Stimulated activated CD8-positive, alpha-beta memory T cell treated with anti-CD3 and anti-CD28 coated beads, Interleukin-2, amount 100 ng/mL, for 1 hour (primary cell): ENCODE measurements at places on chromosomes 2 and 18.

- DNase-seq = no peak
Observed at GRCh38 chr2:47568164-47568850, 165.4 kb downstream of the MSH2 start.

DNA sequence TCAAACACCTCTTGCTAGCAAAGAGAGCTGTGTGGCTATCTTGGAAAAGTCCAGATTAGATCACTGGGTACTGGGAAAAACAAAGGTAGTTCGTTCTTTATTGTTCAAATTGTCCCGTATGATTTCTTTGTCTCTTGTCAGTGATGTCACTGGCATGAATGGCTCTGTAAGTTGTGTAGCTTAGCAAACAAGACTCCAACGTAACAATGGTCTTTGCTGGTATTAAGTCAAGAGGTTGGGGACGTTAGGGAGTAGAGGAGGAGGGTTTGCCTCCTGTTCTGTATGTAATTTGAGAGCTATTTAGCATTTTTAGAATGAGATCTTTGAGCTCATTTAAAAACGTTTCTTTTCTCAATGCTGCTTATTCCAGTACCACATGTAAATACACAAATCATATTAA, 216.5 kb upstream of the SP5 start:
- DNase-seq = no peak

DNA sequence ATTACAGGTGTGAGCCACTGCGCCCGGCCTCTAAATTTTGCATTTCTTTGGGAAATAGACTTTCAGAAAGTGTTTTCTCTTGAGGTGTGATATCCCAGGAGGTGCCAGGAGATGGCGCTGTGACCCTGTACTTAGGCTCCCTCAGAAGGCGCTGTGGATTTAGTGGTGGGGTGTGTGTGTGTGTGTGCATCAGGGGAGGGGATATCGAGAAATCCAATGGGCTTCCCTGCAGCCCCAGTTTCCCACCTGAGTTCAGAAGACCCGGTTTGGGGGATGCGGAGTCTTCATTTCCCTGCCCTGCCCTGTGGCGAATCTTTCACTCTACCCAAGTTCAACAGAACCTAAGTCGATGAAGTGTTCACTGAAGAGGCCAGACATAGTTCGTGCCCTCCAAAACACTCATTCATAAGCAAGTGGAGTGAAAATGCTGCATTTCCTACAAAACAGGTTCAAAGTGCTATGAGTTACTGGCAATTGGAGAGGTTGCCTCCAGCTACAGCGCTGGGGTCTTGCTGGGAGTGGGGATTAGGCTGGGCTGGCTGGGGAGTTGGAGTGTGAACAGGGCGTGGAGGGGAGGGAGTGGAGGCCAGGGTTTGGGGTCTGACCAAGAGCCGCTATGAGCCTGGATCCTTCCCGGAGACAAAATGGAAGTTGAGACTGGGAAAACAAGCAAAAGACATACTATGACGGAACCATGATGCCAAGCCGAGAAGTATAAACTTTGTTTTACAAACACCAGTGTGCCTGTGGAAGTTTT, 6.5 kb upstream of the WNT6 start:
- DNase-seq = peak; percentile 43

DNA sequence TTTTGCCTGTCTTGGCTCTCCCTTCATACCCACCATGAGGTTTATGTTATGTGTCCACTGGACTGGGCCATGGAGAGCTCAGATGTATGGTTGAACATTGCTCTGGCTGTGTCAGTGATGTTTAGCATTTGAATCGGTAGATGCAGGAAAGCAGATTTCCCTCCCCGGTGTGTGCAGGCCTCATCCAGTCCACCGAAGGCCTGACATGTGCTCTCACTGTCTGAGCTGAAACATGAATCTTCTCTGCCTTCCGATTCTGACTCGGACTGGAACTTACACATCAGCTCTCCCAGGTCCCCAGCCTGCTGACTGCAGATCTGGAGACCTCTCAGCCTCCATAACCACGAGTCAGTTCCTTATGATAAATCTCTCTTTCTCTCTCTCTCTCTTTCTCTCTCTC, 72.4 kb upstream of the SLC66A3 start:
- no peak for DNase-seq

DNA sequence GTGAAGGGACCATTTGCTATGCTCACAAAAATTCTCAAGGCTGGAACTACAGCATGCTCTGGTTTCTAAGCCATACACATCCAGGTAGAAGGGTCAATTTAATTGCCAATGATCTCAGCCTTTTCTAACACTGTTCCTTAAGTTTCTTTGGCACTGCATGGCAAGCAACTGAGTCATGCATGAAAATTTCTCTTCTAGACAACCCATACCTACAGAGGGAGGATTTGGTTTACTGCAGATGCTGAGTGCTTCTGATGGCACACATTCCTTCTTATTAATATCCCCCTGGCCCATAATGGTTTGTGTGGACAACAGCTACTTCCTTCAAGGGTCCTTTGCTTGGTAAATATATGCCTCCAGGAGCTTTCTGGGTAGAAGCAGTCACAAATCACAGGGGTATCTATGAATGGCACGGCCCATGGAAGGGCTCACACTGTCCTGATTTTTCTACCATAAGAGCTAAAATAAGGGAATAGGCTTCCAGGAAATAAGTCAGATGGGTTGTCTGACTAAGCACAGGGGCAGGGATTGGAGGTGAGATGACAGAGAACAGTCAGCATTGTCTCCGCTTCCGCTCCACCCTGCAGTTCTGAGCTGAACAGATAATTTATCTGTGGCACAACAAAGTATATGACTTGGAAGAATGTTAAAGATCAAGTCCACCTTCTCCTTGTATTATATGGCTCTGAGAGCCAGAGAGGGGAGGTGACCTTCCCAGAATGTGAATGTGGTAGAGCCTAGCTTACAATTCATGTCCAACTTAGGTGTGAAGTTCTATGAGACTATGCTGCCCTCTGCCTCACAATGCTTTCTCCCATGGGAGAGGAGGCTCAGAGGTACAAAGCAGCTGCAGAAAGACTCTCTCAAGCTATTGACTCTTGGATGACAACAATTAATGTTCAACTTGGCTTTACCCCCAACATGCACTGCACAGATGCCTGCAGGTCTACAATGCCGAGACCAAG, 199.2 kb upstream of the TNP1 start:
- no peak for DNase-seq

DNA sequence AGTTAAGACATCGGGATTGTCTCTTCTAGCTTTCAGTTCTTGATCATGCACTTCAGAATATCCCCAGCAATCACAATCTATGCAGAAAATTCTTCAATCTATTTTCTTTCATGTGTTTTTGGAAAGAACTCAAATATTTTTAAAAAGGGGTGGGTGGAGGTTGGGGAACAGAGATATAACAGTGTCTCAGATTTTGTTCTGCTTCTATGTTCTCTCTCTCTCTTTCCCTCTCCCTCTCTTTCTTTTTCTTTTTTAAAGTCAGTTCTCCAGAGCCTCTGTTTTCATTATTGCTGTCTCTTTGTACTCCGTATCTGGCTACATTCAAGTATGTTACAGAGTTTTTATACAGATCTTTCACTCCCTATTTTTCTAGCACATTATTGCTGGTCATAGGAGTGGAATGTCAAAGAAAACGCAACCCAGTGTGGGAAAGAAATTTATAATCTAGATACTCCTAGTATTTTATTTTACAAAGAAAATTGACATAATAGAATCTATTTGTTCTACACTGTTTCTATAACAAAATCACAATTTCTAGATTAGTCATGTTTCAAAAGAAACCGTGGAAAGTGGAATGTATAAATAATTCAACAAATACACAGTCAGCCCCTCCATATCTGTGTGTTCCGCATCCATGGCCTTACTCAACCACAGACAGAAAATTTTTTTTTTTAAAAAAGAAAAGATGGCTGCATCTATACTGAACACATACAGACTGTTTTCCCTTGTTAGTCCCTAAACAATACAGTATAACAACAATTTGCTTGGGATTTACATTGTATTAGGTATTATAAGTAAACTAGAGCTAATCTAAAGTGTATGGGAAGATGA, 11.2 kb upstream of the NEMP2 start:
- no peak for DNase-seq

GRCh38 chr2:8487461-8487932, 194.4 kb upstream of the ID2 start:
- DNase-seq = no peak

DNA sequence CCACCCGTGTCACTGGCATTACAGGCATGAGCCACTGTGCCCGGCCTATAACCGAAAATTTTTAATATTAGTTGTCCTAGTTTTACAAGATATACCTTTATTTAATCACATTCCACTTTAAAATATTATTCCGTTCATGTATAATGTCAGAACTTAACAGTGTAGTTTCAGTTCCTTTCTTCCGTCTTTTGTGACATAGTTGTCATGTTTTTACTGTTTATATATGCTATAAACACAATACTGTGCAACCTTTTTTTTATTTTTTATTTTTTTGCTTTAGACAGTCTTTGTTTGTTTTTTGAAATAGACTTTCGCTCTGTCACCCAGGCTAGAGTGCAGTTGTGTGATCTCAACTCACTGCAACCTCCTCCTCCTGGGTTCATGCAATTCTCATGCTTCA, 129.5 kb upstream of the TTC27 start:
- DNase-seq = no peak

- DNase-seq = no peak
Observed at GRCh38 chr18:8386669-8387380, 222.4 kb upstream of the RAB12 start.

GRCh38 chr2:54813584-54813983, 90.1 kb downstream of the EML6 start:
- no peak for DNase-seq
